Femur (tissue), 1 donor: ENCODE measurements at places on chromosomes 7 and 10.
A peak's percentile ranks its signal among the peaks of the same experiment; 100 is the strongest.

DNA sequence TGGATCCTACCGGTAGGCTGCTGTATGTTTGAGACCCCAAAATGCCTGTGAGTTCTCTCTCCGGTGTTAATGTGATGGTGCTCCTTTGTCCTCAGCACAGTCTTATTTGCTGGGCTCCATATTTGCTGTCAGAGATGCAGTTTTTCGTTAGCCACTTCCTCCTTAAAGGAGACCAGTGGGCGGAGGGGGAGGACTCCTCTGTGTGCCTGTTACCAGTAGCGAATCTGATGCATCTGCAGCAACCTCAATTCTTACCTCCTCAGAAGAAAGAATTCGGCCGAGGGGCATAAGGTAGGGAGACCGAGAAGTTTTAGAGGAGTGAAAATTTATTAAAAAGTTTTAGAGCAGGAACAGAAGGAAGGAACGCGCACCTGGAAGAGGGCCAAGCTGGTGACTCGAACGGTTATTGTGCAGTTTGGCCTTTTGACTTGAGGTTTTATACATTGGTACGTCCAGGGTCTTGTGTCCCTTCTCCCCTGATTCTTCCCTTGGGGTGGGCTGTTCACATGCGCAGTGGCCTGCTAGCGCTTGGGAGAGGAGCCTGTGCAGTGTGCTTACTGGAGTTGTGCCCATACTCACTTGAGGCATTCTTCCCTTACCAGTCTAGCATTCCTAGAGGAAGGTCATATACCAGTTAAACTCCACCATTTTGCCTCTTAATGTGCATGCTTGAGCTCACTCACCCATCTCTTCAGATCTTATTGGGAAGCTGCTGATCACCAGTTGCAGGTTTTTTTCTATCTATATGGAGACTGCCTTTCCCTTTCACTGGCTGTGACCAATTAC, 49.5 kb downstream of the GNAI1 start:
- no peak for DNase-seq

DNA sequence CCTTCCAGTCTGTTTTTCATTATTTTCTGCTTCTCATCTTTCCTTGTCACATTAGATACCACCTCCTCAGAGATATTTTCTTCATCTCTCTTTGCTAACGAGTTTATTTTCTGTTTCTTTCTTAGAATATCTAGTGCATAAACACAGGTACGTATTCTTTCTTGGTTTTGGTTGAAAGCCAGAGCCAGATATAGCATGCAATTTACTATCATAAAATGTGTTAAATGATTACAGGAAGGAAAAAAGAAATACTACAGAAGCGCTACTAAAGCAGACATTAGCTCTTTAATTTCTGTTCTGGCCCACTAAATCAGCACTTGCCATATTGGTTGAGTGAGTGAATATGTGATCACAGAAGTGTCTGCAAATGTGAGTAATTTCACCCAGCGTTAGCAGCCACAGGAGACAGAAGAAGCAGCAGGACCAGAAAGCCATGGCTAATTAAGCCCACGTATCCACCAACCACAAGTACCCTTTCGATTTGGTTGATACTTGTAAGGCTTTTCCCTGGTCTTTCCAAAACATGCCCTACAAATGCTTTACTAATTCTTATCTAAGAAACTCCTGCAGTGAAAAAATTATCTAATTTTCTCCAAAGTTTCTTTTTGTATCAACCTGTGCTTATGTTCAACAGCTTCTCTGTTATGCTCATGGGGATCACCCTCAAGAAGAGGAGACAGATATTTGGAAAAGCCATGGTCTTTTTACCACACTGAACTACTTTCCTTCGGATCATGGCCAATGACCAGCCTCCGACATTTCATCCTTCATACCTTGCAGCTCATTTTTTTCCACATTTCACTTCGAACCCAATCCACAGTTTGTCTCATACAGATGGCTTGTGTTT, 23.1 kb upstream of the MACC1 start:
- no peak for DNase-seq

GRCh38 chr7:143117395-143117794, 14.5 kb upstream of the PIP start:
- DNase-seq, result no peak

DNA sequence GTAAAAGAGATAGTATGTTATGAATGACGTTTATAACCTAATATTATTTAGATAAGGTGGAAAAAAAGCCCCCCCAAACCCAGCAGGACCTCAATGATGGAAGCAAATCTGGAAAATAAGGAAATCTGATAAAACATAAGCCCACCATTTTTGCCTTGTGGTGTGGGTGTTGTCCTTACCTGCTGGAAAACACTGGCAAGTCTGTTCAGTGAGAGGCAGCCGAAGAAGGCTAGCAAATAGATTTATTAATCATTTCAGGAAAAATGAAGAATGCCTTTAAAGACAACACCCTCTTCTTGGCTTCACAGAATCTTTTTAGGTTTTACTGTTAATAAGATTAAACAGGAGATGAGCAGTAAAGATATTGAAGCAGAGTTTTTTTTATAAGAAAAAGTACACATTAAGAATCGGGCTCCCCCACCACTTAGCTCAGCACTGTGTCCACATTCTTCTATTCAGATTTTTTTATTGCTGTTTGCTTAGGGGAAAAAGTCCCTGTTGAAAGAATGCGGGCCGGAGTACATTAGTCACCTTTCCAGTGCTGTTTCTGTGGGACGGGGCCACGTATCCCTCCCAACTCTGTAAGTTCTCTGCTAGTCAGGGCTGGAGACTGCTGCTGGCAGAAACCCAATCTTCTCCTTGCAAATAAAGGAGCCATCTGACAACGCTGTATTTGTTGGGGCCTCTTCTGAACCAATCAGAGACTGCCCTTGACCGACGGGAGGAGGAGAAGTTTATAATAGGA, 104.1 kb downstream of the EVX1 start:
- DNase-seq, result peak; percentile 32

- DNase-seq, result peak; percentile 41
These were observed 81.2 kb upstream of the UCN3 start for GRCh38 chr10:5283305-5284158.

DNA sequence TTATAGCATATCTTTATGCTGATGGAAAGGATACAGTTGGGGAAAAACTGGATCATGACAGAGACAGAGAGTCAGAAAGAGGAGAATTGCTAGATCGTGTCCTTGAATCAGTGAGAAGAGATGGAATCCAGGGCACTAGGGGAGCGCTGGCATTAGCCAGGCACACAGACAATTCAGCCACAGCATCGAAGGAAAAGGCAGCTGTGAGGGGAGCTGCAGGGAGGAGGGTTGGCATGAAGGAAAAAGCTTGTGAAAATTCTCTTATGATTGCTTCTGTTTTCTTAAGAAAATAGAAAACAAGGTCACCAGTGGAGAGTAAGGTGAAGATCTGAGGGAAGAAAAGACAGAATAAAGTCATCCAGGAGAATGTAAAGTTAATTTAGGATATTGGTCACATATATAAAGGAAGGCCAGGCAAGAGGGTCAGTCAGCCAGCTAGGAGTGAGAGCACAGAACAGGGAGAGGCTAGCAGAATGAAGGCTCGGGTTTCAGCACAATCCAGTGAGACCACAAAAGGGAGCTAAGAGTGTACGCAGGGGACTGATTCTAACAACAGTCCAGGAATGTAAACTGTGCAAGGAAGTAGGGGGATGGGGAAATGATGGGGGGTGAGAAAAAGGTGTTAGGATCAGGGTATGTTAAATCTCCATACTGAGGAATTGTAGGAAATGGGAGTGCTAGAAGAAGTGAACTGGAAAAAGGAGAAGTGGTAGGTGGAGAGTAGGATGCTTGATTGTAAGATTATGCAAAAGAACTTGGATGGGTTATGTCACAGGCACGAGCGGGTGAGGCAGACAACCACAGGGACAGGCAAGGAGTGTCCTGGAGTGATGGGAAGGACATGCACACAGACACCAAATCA, 112.0 kb downstream of the RNF32 start:
- no peak for DNase-seq

DNA sequence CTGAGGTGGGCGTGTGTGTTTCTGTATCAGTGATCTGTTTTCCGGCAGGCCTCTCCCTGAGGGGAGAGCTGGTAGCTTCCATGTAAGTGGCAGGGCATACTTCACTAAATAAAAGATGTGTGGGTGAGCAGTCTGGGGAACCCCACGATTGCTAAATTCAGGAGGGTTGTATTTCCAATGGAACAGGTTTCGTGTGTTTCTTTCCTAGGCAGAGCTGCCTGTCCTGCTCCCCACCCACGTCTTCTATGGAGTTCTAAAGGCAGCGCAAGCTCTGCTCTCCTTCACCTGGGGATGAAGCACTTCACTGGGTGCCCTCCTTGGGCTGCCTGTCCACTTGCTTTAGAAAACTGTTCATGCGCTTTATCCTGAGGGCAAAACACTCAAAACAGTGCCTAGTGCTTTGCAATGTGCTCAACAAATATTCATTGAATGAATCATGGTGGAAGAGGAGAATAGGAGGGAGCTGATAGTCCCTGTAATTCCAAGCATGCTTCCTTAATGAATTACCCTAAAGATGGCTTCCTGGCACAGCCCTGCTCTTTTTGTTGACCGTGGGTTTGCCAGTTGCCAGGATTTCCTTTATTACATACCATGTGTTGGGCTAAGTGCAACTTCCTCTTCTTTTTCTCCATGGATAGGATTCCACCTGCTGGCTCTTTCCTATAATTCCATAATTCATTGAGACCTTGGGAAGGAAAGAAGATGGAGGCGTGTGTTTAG, 50.6 kb upstream of the SRPK2 start:
- no peak for DNase-seq

GRCh38 chr10:130715686-130716670, 579.8 kb downstream of the GLRX3 start:
- no peak for DNase-seq

- DNase-seq, result no peak
These were observed 172.0 kb upstream of the TNRC18 start for GRCh38 chr7:5595545-5596045.

GRCh38 chr7:18473119-18473518, 22.4 kb upstream of the HDAC9 start:
- DNase-seq, result no peak

GRCh38 chr7:26857506-26858240, 6.7 kb downstream of the SKAP2 start:
- peak; percentile 33 for DNase-seq

- DNase-seq, result no peak
These were observed 45.9 kb upstream of the TMEM72 start for GRCh38 chr10:44865289-44865671.

- DNase-seq, result peak; percentile 88
These were observed 216.9 kb downstream of the C7orf25 start for GRCh38 chr7:42694894-42695507.

GRCh38 chr10:14653271-14654161, 121.2 kb downstream of the FAM107B start:
- DNase-seq, result no peak

DNA sequence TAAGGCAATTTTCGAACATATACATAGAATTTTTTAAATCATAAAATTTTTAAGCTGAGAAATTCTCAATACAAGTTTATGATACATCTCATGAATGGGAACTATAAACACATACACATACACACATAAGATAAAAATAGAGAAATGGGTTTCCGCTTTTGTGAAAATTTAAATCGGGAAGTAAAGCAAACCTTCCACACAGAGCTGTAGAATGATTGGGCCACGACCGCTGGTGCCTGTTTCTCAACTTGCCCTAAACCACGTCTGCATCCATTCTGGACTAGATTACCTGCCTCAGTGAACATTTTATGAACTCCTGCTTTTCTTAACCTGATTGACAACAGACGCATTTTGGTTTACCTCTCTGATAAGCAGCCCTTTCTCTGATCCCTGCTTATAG, 264.4 kb downstream of the SKAP2 start:
- DNase-seq, result no peak

GRCh38 chr7:134985894-134986362, 380 bp upstream of the AGBL3 start:
- no peak for DNase-seq

DNA sequence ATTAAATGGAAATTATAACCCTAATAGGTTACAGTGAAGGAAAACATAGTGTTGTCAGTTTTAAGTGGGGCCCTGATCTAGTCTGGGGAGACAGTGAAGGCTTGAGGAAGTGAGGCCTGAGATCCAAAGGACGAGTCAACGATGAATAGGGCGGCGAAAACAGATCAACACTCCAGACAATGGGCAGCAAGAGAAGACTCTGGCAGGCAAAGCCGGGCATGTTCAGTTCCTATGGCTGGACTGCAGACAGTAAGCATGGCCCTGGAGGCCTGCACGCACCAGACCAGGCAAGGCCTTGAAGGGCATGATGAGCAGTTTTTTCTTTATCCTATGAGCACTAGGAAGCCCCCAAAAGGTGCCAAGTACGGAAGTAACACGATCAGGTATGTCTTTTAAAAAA, 127.8 kb downstream of the RNF216 start:
- no peak for DNase-seq

GRCh38 chr10:111356571-111356970, 279.7 kb downstream of the ADRA2A start:
- no peak for DNase-seq

GRCh38 chr7:50393547-50394252, 56.5 kb downstream of the FIGNL1 start:
- DNase-seq, result no peak

DNA sequence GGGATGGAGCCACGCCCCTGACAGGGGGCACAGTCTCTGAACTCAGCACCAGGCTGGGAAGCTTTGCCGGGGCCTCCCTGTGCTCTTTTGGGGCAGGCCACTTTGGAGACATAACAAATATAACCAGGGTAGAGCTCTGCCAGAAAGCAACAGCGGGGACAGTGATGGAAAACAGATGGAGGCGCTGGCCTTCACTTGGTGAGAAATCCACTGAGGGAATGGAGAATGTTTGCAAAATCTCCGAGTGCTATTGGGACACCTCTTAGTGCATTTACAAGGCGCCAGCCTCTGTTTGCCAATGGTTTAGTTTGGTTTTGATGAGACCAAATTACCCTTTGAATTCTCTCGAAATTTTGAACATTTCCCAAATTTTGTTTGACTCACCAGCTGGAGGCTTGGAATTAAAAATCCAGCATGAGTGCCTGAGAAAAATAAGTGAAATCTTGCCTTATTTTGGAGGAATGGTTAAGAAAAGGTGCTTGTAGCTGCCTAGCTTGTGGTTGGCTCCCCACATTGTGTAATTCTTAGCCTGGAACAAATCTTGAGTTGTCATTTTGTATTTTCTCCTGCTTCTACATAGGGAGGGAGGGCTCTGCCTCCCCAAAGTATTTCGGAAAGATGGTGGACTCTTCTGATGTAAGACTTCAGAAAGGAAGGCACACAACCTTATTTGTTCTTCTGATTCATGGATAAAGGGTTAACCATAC, 980.5 kb downstream of the LRMDA start:
- no peak for DNase-seq

DNA sequence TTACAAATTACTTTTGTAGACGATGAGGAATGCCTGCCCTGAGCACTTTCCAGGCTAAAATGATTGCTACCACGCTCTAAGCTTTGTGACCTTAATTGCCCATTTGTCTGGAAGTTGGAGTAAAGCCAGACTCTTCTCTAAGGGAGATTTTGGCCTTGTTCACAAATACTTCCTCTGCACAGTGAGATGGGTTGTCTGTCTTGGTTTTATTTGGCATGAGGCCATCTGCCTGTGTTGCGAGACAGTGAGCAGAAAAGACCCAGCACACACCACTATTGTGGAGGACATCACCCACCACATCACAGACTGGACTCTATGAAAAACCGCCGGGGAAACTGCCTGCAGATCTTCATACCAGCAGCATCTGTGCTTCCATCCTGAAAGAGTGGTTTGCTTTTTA, 138.4 kb downstream of the BICC1 start:
- peak; percentile 69 for DNase-seq

- no peak for DNase-seq
These were observed 285.4 kb downstream of the SNX13 start for GRCh38 chr7:17654940-17655339.

GRCh38 chr7:138032186-138032585, 30.3 kb upstream of the CREB3L2 start:
- DNase-seq, result no peak
